CD4-positive, alpha-beta memory T cell (primary cell): ENCODE measurements at places on chromosomes 4 and X.

DNA sequence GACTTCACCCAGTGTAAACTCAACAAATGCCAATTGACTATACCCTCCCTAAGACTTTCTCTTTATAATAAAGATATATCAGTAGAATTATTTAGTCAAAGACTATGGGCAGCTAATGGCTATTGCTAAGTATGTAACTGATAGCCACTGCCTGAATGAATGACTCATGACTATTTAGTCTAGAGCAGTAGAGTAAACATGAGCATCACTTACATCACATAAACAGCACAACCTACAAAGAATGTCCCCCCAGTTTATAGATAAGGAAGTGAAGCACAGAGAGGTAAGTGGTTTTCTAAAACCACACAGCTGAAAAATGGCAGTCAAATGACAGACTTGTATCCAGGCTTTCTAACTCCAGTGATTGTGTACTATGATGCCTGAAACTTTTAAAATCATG is 507.0 kb downstream of the PPARGC1A start:
- DNase-seq, result no peak

- no peak for DNase-seq
These were observed 36.0 kb upstream of the SPANXC start for GRCh38 chrX:141278306-141278705.

DNA sequence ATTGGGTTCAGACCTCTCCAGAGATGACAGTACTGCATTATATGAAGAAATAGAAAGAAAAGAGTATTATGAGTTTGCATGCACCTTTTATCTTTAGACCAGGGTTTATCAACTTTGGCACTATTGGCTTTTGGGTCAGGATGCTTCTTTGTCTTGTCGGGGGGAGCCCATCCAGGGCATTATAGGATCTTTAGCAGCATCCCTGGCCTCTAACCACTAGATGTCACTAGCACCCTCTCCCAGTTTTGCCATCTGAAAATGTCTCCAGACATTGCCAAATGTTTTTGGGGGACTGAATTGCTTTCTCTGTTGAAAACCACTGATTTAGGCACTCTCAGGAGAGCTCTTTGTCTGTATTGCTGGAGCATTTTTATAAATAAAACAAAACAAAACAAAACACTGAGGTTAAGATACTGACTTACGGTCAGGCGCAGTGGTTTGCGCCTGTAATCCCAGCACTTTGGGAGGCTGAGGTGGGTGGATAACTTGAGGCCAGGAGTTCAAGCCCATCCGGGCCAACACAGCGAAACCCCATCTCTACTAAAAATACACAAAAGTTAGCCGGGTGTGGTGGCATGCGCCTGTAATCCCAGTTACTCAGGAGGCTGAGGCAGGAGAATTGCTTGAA is 23.6 kb downstream of the CA5B start:
- DNase-seq, result peak; percentile 56

DNA sequence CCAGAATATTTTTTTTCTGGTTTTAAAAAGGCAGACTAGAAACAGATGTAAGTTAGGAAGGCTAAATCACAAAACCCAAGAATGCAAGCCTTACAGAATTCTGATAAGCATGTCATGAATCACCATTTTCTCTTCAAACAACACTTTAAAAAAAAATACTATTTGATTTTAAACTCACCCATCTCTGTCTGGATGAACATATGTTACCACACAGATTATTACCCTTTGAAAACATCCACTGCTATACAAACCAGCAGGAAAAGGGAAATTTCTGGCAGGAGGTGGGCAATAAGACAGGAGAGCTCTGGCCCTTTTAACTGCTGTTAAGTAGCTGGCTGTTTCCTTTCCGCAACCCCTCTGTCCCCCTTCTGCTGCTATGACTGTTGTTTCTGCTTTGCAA is 317.7 kb upstream of the NOCT start:
- DNase-seq, result no peak

DNA sequence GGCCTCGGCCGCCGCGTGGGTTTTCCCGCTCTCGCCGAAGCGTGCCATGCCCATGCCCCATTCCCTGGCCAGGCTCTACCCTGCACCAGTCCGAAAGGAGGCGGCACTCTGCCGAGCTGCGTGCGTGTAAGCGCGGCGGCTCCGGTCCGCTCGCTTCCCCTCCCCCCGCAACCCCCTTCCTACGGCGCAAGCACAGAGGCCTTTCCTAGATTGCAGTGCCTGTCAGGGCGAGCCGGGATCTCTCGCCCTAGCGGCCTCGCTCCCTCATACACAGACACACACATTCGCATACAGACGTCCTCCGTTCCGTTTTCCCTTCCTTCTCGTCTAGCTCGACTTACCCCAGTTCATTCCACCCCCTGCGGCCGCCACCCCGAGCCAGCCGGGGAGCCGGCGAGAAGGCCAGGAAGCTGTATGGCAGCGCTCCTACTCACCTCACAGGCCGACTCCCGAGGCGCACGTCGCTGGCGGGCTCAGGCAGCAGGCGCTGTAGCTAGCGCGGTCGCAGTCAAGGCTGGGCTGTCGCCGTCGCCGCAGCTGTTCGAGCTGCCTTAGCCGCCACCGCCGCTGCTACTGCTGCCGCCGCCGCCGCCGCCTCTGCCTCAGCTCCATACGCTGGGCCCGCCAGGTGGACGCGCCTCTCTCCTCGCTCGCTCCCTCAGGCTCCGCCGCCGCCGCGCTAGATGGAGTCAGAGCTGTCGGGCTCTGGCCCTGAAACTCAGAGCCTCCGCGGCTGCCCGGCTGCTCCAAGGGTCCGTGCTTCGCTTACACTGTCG is 615 bp downstream of the NEXMIF start:
- peak; percentile 45 for DNase-seq

DNA sequence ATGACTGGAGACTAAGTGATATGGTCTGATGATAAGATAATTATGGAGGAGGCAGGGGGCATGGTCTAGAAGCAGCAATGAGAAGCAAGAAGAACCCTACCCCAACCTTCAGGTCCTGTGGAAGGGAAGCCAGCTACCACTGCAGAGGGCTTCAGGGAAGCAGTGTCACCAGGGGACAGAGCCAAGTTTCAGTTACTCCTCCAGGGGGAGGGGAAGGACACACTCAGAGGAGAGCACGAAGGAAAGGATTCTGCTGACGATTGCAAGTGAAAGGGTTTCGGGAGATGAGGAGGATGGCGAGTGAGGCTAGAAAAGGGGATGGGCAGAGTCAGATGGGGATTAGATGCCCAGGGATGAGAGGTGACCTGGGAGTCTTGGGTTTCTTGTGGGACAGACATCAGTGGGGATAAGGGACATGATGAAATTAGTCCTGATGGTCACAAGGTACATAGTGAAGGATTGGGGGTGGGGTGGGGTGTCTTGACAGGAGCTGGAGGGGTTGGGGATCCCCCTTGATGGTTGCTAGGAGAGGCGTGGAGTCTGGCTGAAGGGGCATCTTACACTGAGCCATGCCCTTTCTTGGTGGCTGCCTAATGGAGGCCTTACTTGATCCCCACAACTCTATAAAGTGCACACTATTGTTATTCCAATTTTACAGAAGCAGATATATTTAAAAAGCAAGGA is 45.4 kb downstream of the TIGD4 start:
- DNase-seq, result no peak

DNA sequence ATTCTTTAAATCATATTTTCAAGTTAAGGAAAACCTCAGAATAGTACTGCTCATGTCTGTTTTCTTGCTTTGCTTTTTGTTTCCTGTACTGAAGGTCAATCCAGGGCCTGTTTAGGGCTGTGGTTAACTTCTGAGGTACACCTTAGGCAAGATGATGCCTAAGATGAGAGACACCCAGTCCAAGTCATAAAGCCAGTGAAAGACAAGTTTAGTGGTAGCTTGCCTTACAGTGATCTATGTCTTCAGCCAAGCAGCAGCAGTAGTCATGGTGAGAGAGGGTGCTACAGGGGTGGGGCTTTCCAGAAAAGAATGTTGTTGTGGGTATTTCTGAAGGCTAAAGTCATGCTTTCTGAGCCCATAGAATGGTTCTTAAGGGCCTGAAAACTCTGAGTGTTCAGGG is 173.7 kb downstream of the VSIG4 start:
- peak; percentile 69 for DNase-seq

DNA sequence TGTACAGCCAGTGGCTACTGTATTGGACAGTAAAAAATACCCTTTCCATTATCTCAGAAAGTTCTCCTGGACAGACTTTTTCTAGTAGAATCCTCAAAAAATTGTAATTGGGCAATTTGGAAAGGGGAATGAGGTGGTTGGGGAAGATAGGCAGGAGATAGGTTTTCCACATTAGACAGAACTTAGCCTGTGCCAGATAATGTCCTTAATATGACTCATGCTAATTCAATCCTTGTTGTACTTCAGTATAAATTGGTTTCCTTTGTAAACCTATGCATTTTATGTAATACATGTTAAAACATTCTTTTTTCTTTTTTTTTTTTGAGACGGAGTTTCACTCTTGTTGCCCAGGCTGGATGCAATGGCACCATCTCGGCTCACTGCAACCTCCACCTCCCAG is 8.9 kb downstream of the EIF4E start:
- DNase-seq, result no peak
